ENCODE measurements at places on chromosomes 1 and 21.

GRCh38 chr21:25234857-25235801 lies 372.2 kb downstream of the MRPL39 start:
- no peak for DNase-seq

- DNase-seq: no peak
Measured at GRCh38 chr1:41387667-41388091, 26.4 kb downstream of the FOXO6 start.

DNA sequence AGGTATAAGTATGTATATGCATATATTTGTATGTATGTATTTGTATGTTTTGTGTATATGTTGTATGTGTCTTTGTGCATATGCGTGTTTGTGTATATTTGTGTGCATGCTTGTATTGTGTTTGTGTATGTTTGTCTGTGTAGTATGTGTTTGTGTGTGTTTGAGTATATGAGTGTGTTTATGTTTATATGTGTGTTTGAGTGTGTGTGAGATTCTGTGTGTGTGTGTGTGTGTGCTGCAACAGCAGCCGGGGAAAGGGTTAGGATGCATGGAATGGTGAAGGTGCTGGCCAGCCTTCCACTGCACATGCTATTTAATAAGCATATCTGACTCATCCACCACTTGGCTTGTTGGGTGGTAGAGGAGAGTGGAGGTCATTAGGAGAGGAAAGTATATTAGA lies 46.6 kb upstream of the RAB4A start:
- DNase-seq: no peak

- no peak for DNase-seq
Measured at GRCh38 chr1:186605762-186606350, 74.4 kb downstream of the PTGS2 start.

DNA sequence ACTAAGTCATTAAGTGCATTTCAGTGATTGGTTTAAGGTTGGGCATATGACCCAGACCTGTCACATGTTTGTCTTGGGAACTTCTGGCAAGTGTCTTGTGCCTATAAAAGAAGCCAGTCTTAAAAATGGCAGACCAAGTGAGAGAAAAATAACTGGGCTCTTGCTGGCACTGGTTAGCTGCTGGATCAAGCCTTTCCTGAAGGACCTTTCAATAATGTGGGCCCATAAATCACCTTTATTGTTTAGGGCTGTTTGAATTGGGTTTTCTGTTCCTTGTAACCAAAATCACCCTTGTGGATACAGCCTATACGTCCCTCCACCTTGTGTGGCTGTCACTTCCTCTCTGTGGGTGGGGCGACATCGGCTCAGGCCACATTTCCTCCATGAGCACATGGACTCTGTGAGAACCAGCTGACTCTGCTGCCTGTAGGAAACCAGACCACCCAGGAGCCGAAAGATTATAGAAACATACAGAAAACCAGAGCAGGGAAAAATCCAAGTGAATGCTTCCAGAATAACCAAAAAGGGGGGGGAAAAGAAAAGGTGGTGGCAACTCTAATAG lies 25.6 kb upstream of the WNT4 start:
- no peak for DNase-seq

- DNase-seq: no peak
Measured at GRCh38 chr1:246677842-246678241, 46.4 kb upstream of the SCCPDH start.

- DNase-seq: no peak
Measured at GRCh38 chr1:190908691-190909090, 431.0 kb upstream of the BRINP3 start.

- peak; percentile 12 for DNase-seq
Measured at GRCh38 chr1:13517193-13517812, 3.5 kb upstream of the LRRC38 start.

- DNase-seq: no peak
Measured at GRCh38 chr1:42379794-42380585, 602 bp upstream of the RIMKLA start.

DNA sequence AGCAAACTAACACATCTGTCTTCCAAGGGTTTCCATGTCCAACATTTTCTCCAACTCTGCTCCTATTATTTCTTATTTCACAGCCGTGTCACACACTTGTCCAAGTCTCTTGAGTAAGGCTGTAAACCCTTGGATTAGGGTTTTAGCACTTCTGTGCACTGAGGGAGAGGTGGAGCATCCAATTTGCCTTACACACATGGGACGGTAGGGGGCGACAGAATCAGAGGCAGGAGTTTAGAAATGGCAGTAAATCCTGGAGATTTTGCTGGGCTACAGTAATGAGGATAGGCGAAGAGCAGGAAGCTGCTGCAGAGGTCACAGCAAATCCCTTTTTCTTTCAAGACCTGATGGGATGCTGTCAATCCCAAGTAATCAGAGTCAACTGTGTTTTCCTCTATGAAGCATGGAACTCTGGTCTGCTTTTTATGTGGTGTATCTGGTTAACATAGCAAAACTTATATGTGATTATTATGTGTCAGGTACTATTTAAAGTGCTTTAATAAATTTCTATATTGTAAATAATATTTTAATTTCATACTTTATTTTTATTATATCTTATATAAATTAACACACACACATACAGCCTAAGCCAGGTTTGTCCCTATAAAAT lies 15.4 kb upstream of the LCE5A start:
- DNase-seq: no peak

DNA sequence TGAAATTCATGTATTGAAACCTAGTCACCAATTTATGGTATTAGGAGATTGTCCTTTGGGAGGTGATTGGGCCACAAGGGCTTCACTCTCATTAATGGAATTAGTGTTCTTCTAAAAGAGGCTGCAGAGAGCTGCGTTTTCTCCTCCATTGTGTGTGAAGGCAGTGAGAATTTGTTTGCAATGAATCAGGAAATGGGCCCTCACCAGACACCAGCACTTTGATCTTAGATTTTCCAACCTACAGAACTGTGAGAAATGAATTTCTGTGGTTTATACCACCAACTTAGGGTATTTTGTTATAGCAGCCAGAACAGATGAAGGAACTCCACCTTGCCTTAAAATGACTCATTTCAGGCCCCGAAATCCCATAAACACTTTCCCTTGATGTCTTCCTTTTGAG lies 544.2 kb downstream of the RWDD3 start:
- DNase-seq: no peak

GRCh38 chr1:43854473-43854872 lies 79.1 kb upstream of the ARTN start:
- no peak for DNase-seq

DNA sequence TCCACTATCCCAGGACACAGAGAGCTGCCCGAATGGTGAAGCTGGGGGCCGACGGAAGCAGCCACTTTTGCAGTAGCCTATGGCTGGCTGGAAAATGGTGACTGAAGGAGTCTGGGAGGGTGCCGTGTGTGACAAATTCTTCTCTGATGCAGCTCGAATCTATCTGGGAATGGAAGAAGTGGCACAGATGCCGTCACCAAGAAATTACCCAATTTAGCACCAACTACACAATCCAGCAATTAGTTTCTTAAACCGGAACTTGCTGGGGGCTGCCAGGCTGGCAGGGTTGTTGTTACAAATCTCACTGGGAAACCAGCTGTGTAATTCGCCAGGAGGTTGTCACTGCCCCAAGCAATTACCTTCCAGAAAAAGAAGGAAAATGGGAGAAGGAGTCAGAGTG lies 18.0 kb downstream of the DLGAP3 start:
- no peak for DNase-seq

GRCh38 chr1:229223498-229223897 lies 47.4 kb upstream of the RAB4A start:
- no peak for DNase-seq

GRCh38 chr1:164780111-164780812 lies 221.3 kb downstream of the PBX1 start:
- no peak for DNase-seq

DNA sequence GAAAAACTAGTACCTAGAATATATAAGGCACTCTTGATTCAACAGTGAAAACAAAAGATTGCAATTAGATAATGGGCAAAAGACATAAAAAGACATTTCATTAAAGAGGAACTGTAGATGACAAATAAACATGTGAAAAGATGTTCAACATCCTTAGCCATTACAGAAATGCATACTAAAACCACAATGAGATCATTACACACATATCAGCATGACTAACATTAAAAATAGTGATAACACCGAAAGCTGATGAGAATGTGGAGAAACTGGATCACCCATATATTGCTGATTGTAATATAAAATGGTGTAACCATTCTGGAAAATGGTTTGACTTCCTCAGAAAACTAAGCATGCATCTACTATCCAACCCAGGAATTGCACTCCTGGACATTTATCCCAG lies 340.3 kb downstream of the SEC16B start:
- no peak for DNase-seq

DNA sequence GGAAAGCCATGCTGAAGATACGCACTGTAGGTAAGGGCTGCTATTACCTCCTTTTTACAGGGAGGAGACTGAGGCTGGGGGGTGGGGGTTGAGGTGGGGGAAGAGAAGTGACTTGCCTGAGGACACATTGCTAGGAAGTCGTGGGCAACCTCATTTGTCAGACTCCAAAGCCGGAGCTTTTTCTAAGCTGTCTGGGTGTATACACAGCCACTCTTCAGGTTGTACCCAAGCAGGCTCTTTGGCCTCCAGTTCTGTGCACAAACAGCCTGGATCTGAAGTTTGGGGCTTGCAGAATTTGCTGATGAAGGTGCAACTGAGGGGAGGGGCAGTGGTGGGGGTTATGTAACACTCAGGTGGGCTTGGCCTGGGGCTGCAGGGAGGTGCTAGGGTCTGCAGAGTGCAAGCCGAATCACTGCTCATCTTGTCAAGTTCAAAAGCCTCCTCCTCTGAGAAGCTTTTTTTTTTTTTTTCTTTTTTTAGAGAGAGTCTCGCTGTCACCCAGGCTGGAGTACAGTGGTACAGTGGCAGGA lies 16.9 kb downstream of the TINAGL1 start:
- no peak for DNase-seq

- DNase-seq: no peak
Measured at GRCh38 chr1:24323281-24323680, 4.1 kb downstream of the GRHL3 start.

DNA sequence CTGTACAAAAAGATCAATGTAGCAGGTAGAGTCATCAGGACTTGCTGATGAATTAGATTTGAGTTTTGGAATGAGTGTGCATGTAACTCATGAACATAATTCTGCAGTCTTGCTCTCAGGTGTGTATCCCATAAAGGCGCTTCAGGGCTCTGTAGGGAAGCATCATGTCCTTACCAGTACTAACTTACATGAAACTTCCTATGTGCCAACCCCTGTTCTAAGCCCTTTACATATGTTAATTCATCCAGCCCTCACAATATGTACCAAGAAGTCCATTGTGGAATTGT lies 2.1 kb upstream of the FCRLB start:
- no peak for DNase-seq

GRCh38 chr1:116769994-116770393 lies 15.8 kb downstream of the CD2 start:
- DNase-seq: no peak

DNA sequence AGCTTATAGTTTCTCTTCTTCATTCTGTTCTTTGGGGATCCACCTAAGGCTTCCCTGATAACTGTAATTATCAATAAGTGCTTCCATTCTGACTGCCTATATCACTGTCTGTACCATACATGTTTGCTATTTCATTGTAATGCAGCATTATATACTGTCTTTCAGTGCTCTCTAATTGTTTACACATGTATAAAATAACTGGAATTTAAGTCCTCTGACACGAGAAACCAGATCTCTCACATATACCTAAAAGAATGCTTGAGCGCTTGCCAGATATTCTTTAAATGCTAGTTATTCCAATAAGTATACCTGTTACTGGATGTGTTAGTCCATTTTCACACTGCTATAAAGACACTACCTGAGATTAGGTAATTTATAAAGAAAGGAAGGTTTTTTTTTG lies 34.7 kb downstream of the CELF3 start:
- DNase-seq: no peak

- peak; percentile 55 for DNase-seq
Measured at GRCh38 chr21:45923146-45923545, 58.4 kb upstream of the COL6A1 start.

GRCh38 chr1:41502912-41503311 lies 18.4 kb upstream of the EDN2 start:
- DNase-seq: no peak

DNA sequence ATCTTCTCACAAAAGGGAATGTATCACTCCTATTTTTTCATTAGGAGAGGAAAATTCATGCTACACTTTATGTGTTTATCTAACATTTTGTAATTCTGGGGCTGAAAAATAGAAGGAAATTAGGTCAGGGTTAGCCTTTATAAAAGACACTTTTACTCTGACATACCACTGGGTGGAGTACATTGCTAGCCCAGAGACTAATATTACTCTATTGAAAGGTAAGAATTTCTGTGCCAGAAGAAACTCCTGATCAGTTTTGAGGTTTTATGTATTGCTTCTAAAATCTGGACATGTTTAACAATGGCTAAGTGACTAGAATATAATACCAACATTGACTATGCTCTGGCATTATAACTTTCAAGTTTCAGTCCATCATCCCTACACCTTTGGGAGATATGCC lies 724.6 kb downstream of the USP25 start:
- no peak for DNase-seq

- DNase-seq: no peak
Measured at GRCh38 chr1:155466996-155467395, 95.6 kb downstream of the ASH1L start.

DNA sequence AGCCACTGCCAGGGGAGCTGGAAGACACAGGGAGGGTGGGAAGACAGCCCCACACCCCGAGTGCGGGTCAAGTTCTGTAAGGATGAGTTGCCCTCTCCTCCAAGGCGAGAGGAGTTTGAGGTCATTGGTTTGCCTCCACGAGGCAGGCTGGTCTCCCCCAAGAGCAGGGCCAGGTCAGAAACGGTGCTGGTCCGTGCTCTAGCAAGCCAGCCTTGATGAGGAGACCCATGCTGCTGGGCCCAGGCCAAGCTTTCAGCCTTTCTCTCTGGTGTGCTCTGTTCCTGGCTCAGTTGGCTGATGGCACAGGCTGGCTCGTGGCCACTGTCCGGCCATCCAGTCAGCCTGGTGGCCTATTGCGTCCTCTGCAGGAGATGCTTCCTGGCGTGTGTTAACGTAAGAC lies 12.0 kb upstream of the PCBP3 start:
- DNase-seq: no peak

DNA sequence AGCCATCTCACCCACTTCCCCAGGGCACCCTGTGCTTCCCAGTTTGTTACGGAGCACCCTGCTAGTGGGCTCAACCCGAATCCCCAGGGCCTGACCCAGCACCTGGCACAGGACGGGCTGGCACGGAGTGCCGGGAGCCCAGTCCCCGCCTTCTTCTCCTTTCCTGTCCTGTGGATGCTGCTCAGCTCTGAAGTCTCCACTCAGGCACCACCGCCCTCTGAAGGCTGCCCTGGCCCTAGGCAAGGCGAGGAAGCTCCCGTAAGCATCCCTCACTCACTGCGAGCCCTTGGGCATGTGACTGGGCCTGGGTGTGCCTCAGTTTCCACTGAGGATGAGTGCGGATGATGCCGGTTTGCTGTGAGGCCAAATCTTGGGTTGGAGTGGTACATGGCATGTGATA lies 21.8 kb downstream of the SLC1A7 start:
- DNase-seq: no peak

- no peak for DNase-seq
Measured at GRCh38 chr1:167460836-167461235, 57.5 kb downstream of the CD247 start.

GRCh38 chr21:15552914-15553494 lies 176.8 kb upstream of the USP25 start:
- no peak for DNase-seq

- peak; percentile 5 for DNase-seq
Measured at GRCh38 chr1:246428542-246429308, 78.4 kb downstream of the SMYD3 start.

GRCh38 chr1:179043266-179043665 lies 17.6 kb downstream of the FAM20B start:
- DNase-seq: no peak

GRCh38 chr1:119882132-119883049 lies 13.9 kb downstream of the ADAM30 start:
- no peak for DNase-seq

- no peak for DNase-seq
Measured at GRCh38 chr1:84078108-84078841, 65.8 kb upstream of the PRKACB start.
